ENCODE measurements at places on chromosomes 2 and 18.

DNA sequence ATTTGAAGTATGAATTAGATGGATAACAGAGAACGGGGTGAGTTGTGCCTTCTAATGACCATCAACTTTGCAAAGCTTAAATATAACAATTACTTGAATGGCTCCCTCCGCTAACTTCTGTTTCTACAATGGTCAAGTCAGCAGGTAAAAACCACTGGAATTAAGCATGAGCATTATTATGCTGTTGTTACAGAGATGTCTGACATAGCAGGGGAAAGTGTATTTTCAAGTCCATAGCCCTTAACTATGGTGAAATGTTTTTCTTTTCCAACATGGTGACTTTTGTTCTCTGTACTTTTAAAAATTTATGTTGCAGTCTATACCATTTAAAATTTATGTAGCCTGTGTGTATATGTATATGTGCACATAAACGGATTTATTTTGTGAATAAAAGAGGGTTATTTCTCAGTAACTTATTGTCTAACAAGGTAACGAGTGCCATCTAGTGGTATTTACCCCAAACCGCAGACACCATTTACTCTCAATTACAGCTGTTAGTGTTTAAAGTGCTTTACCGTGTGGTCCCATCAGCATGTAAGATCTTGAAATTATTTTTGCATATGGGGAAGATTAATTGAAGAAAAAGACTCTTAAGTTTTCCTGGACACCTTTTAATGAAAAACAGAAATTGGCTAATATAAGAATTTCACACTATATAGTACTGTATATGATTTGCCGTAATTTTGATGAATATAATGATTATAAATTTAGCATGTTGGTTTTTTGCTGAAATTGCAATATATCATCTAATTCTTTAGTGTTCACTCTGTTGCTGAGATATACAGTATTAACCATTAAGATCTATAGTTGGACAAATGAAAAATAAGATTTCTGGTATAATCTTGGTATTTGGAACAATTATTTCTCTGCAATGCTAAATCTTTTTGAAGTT, 78.2 kb downstream of the UBE2E3 start:
- DNase-seq = no peak

GRCh38 chr2:80700961-80701360, 396.4 kb upstream of the LRRTM1 start:
- no peak for DNase-seq

- no peak for DNase-seq
These were observed 12.0 kb upstream of the NRP2 start for GRCh38 chr2:205670292-205670691.

- DNase-seq = no peak
These were observed 291.0 kb downstream of the CELF4 start for GRCh38 chr18:37274309-37275236.

DNA sequence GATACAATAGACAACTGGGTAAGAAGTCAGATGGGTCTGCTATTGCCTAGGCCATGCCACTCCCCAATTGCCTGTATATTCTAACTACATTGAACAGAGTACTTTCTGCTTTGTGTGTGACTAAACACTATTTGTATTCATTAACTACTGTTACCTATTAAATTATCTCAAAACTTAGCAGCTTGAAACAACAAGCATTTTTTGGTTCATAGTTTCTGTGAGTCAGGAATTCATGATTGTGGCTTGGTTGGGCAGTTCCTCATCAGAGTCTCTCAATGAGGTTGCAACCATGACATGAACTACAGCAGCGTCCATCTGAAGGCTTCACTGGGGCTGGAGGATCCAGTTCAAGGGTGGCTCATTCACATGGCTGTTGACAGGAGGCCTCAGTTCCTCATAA, 205.7 kb downstream of the EN1 start:
- DNase-seq = no peak

DNA sequence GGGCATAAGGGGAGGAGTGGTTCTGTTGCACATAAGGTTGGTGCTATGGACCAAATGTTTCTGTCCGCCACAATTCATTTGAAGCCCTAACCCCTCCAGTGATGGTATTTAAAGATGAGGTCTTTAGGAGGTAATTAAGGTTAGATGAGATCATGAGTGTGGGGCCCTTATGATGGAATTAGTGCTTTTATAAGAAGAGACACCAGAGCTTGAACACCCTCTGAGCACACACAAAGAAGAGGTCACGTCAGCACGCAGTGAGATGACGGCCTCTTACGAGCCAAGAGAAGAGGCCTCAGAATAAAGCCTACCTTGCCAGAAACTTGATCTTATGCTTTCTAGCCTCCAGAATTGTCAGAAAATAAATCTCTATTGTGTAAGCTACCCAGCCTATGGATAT, 386.4 kb upstream of the CYRIA start:
- DNase-seq = no peak

DNA sequence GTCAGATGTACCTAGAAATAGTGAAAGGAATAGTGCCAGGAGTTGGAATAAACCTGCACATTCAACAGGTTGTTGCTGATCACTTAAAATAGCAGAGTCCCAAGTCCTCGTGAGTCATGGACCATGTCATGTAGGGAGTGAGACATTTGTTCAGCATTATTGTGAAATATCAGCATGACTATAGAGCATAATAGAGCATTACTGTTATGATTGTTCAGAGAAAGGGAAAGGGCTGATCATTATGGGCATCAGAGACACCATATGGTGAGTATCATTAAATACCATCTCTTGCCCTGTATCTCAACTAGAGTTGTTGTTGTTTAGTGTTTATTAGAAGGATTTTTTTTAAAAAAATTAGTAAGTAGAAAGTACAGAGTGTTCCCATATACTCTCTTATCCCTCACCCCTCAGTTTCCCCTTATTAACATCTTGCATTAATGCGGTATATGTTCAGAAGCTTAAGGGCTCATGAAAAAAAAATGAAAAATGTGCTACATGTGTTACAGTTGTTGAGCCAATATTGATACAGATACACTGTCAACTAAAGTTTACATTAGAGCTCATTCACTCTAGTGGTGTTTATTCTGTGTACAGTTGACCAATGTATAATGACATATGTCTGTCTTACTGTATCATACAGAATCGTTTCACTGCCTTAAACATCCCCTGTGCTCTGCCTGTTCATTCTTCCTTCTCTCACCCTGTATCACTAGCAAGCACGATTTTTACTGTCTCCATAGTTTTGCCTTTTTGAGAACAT, 5.7 kb downstream of the ELAC1 start:
- DNase-seq = no peak

DNA sequence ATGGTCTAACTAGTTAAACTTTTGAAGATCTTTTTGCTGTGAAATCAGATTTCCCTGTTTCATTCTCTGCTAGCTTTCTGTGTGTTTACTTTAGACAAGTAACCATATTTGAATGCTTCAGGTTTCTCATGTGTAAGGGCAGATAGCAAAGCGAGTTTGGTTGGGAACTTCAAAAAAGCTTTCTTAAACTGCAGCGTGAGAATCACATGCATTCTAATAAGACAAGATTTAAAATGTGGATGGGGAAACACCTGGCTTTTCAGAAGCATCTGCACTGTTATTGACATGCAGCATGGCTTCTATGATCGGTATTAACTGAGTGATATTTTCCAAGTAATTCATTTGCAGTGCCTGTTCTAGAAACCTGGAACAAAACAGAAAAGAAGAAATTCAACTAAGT, 119.3 kb downstream of the ABCA12 start:
- no peak for DNase-seq

DNA sequence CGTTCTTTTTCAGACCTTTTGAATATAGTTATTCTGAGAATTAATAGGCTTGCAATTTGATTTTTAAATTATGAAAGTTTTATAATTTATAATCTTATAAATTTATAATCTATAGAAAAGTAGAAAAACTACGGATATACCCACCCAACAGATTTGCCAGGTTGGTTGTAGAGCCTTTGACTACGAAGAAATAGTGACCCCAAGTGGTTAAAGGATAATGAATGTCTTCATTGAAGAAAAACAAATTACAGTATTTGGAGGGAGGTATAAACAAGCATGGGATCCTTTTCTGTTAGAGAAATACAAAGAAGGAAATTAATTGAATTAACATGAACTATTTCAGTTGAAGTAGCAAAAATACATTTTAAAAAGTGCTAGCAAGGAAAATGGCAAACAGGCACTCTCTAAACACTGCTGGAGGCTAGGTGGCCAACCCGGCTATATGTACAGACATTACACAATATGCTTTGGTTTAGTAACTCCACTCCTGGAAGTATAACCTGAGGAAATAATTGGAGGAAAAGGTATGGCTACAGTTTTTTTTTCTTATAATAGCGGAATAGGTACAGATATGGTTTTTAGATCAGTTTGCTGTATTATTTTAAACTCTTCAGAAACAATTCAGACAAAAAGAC, 110.9 kb downstream of the MIB1 start:
- DNase-seq = peak; percentile 12
